NCI-H1417 (cell line): ENCODE measurements at places on chromosomes 7 and 10.
A peak's percentile ranks its signal among the peaks of the same experiment; 100 is the strongest.

DNA sequence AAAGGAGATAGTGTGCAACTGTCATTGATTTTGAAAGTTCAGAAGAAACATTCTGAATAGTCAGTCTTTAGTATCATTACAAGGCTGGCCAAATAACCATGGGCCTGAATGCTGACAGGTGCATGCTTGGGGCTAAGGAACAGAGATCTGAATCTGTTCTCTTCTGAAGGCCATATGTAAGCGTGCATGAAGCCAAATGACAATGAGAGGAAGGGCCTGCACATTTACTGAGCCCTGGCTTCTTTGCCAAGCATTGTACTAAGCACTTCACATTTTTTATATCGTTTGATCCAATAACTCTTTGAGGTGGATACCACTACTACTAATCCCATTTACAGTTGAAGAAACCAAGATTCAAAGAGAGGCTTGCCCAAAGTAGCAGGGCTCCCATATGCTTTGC, 22.5 kb upstream of the TIAL1 start:
- DNase-seq: no peak

GRCh38 chr10:75396631-75397495, 4.7 kb downstream of the ZNF503 start:
- no peak for DNase-seq

DNA sequence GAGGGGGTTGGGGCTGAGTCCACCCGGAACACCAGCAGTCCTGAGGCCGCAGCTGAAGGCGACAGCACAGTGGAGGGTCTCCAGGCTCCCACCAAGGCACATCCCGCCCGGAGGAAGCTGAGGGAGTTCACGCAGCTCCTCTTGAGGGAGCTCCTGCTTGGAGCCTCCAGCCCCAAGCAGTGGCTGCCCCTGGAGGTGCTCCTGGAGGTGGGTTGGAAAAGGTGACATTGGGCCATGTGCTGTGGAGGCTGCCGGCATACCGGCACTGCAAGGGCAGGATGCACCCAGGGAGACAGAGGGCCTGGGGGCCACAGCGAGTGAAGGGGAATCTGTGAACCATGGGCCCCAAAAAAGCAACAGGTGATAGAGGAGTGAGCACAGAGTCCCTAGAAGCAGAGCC, 119.4 kb downstream of the LRRC18 start:
- no peak for DNase-seq

DNA sequence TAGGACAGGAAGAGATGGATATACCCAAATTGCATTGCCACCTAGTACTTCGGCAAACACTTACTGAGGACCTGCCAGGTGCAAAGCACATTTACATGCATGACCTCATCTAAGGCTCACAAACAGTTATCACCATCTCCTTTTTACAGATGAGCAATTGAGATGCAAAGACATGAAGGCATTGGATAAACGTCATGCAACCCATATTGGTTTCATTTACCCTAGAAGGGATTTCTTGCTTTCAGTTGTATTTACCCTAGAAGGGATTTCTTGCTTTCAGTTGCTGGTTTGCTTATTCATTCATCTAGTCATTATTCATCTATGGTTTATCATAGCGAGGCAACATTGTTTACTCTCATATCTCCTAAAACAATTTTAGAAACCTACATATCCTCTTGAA, 52.2 kb downstream of the STEAP1B start:
- peak; percentile 84 for DNase-seq

- no peak for DNase-seq
These were observed 69.9 kb upstream of the FOXK1 start for GRCh38 chr7:4612237-4612636.

DNA sequence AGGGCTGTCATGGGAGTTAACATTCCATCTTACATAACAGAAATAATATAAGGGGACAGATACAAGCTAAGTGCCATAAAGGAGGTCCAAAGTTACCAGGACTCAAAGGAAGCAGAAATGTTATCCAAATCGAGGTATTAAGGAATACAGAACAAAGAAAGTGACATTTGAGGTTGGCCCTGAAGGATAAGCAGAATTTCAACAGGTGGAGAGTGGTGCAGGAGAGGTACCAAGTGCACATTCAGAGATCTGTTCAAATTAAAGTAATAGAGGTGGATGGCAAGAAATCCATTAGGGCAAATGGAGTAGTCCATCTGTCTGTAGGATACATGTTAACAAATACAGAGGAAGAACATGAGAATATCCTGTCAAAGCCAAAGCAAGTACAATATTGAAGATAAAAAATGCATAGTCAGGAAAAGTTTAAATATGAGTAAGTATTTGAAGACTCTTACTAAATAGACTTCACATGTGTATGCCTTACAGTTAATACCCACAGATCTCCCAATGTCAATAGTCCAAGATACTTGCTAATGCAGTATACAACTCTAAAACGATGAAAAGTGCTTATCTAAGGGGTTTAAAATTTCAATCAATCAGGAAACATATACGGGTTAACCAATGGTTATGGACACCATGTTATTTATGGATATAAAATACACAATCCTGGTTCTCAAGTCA, 10.0 kb downstream of the CDK6 start:
- no peak for DNase-seq

GRCh38 chr10:113651898-113652297, 11.9 kb downstream of the NRAP start:
- no peak for DNase-seq

DNA sequence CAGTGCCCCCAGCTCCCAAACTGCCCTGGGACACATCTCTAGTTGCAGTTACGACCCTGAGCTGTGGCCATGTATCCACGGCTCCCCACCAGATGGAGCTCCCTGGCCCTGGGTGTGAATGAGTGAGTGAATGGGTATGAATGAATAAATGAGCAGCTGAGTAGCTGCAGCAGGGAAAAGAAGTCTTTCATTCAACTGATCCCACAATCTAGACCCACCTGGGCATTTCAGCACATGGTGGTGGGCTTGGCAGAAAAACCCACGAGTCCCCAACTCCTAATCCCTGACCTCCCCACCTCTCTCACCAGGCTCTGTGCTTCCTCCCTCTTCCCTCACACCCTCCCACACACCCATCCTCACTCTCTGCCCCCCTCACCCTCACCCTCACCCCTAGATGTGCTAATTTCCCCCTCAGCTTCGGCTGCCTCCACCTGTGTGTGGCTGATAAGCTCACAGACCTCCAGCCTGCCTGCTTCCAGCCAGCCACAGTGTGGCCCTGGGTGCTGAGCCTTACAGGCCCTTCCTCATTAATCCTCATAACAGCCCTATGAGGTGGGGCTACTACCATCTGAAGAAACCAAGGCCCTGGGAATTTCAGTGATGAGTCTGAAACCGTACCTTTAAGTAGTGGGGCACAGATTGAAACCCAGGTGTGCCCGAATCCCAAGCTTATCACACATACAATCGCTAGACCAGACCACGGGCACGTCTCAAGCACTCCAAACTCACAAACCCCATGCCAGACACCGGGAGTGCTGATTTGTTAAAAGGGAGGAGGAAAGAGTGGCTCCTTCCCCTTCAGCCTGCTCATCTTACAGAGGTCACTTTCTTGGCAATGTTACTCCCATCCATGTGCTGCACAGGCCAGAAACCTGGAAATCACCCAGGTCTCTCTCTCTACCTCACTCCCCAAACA, 2.2 kb upstream of the ATP6V1F start:
- DNase-seq: no peak

- DNase-seq: no peak
These were observed 97.7 kb downstream of the TMEM130 start for GRCh38 chr7:98771941-98772603.

- DNase-seq: no peak
These were observed 9.9 kb downstream of the GARIN1A start for GRCh38 chr7:128681794-128682537.

- DNase-seq: no peak
These were observed 70.7 kb upstream of the C1QL3 start for GRCh38 chr10:16592378-16592777.

DNA sequence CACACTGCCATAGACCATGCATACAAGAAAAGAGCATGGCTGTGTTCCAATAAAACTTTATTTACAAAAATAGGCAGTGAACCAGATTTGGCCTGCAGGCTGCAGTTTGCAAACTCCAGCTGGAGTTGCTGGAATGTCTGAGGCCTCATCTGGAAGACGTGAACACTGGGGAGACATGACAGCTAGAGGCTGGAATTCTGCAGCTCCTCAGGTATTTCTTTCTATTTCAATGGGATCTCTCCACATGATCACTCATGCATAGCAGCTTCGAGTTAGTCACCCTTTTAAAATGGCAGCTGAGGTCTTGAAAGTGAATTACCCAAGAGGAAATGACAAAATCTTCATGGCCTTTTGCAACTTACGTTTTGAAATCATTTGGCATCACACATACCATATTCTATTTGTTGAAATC, 52.6 kb upstream of the BET1 start:
- DNase-seq: no peak

DNA sequence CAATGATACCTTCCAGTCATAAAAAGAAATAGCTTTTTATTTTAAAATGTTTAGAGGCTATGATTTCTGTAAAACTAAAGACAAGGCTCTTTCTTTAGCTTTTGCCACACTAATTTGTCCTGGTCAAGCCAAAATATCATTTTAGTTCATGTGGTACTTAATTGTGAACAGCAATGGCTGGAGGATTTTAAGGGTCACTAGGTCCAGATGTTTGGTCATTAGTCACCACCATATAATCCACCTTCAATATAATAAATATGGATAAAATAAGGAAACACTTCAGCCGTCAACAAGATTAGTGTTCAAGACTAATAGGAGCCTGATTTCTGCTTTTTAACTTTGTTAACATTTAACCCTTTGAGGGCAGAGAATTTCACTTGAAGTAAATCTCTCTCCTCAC, 50.0 kb upstream of the HGF start:
- no peak for DNase-seq

DNA sequence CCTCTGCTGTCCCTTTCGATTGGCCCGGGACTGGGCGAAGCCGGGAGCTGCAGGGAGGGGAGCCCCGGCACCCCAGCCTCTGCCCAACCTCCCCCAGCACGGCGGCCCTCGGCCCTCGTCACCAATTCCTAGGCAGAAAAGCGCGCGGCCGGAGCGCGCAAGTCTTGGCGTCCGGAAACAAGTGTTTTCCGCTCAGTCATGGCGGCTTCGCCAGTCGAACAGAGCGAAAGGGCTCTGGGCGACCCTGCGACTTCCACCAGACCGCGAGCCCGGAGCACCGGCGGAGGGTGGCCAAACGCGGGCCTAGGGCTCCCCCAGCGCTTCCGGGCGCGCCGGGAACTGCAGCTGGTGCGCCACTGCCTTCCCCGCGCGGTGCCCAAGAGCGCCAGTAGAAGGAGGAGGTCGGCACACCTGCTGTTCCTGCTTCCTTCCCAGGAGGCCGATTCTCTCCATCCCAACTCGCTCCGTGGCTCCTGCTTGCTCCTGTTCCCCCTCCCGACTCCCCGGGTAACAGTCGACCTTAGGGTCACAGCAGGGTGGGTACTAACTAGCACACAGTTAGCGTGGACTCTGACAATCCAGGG, 729.9 kb downstream of the ZWINT start:
- DNase-seq: peak; percentile 83

DNA sequence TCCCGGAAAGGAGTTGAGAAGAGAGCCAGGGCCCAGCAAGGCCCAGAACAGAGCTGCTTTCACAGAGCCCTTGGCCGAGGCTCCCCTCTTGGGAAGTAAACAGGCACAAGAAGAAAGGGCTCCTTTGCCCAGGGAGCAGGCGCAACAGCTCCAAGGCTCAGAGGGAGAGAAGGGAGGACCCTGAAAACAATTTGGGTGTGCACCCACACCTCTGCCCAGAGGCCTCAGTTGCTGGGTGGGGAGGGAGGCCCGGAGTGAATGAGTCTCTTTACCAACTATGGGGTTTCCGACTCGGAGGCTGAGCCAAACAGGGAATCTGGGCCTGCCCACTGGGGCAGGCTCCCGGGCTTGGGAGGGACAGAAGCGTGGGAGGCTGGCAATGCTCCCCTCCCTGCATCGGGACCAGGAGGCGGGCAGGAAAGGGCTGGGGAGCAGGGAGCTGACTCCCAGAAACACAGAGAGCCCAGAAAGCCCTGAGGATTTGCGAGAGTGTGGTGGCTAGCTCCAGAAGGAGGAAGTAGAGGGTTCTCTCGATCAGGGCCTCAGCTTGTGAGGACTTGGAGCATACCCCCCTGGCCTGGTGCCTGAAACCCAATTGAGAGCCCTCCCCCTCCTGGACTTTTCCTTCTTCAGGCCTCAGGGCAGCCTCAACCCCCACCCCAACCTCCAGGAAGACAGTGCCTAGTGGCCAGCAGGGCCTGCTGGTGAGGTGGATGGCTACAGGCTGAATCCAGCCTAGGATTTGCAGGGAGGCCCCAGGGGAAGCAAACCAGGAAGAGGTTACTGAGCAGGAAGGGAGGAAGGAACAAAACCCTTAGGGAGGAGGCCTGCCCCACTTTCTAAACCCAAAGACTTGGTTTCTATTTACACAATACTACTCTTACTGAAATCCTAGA, 6.2 kb downstream of the C10orf105 start:
- DNase-seq: no peak

DNA sequence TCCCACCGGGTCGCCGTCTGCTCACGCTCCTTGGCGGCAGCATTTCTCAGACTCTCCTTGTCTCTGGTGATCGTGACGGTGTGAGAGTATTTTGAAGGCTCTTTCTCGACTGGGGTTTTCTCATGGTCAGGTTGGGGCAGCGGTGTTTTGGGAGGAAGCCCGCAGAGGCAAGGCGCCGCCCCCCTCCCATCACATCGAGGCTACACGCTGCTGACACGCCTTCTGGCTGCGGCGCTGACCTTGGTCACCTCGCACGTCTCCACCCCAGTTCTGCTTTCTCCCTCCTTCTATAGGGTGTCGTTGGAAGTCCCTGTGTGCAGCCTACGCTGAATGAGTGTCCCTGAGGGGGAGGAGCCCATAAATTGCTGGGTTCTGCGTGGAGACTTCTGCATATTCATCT, 55.2 kb downstream of the GLRX3 start:
- no peak for DNase-seq

DNA sequence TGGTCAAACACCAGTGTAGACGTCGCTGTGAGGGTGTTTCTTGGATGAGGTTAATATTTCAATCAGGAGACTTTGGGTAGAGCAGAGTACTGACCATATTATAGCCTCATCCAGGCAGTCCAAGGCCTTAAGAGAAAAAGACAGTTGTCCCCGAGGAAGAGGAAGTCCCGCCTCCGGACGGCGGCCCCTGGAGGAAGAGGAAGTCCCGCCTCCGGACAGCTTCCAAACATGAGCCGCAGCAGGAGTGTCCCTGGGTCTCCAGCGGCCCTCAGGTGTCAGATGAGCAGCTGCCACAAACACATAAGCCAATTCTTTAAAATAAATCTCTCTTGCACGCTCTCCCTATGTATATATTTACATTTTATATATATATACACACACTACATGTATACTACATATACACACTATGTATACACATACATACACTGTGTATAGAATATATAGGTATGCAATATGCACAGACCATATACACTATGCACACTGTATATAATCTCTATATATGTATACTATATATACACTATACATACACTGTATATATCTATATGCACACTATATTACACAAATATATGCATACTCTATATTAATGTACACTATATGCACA, 37.5 kb downstream of the PWWP2B start:
- DNase-seq: no peak
